ENCODE measurements at places on chromosomes 16 and 17.

DNA sequence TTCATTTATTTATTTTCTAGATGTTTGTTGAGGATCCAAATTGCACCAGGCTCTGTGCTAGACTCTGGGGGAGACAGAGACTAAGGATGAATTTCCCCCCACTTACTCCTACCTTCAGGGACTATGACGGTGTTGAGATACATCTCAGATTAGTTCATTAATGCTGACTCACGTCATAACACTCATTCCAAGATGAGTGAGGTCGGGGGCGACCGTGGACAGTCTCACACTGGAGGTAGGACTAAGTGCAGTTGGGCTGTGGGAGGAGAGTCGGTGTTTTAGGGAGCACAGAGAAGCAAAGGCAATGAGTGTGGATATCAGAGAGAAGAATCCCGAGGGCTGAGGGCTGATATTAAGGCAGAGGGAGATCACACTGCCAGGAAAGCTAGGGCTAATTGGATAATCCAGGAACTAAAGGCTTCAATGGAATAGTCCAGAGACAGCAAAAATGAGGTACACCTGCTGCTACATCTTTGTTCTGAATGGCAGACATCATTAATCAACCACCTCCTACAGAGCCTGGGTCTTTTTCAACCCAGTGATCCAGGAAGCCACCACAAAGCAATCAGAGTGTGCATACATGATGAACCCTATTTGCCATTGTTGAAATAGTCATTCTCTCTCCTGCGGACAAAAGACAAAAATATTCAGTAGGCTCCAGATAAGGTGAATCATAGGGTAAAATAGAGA, 38.6 kb upstream of the CACNG4 start:
- no peak for DNase-seq

DNA sequence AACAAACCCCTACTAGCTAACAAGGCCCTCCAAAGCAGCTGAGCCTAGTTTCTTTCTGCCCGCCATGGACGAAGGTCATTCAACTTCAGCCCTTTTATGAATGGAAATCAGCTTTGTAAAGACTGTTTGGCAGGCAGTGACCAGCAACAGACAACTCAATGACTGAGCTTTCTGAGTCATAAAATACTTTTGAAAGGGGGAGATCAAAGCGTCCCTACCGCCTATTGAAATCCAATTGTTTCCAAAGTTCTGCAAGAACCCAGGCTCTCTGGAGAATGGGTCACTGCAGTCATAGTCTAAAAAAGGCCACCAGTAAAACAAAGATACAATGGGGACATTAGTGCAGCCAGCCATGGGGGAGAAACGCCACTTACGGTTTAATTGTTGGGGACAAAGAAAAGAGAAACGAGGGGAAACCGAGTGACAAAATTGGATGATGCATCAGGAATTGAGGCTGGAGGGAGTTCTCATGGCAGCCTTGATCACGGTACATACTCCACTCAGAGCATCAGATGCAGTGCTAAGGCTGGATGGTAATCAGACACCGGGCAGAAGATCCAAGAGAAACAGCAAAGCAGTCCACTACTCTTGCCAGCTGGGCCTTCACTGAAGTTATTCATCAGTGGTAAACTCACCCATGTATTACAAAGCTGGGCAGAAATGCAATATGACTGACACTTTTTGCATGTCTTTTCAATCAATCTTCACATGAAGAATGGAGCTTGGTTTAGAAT, 9.8 kb downstream of the ADAMTS18 start:
- no peak for DNase-seq

GRCh38 chr16:66116163-66117002, 250.1 kb upstream of the CDH5 start:
- no peak for DNase-seq

- no peak for DNase-seq
These were observed 38.8 kb downstream of the NSRP1 start for GRCh38 chr17:30155389-30155788.

DNA sequence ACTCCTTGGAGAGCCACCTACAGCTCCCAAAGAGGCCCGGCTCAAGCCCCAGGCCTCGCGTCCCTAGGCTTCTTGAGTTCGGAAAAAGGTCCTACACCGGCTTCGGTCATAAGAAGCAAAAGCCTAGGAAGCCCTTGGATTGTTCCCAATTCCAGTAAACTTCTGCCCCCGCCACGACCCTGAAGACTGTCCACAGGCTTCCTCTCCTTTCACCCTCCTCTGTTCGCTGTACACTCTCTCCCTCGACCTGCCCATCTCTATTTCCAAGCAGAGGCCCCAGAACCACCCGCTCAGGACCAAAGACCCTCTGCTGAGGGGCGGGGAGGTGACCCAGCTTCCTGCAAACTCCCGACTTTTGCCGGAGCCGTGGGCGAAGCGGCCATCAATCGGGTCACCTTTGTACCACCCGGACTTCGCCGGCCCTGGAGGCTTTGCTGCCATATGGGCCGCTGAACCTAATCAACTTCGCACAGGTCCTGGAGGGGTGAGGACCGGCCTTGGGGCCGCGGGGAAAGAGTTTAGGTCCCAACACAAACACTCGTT, 2.7 kb downstream of the HOXB2 start:
- peak; percentile 65 for DNase-seq

DNA sequence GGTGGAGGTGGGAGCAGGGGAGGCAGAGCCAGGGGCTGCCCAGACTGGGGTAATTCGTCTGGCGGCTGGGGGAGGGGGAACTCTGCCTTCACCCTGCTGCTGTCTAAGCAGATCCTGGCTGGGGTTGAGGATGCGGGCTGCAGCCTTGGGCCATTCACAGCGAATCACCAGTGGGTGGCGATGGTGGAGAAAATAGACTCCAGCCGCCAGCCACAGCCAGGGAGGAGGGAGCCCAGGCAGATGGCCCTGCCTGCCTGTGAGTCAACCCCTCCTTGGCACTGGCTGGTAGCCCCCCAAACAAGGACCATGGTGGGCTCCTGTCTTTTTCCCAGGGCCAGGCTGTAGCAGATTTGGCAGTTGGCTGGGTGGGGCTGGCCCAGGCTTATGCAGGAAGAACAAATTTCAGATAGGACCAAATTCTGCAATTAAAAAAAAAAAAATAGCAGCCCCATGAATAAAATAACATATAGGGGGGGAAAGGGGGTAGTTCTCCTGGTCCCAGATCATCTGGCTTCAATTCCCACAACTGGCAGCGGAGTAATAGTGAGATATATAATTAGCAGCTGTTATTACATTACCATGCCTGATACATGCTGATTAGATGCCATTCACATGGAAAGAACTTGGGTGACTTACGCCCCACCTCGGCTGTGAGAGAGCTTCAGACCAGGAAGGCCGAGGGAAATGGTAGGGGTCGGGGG, 41.5 kb upstream of the CDH5 start:
- no peak for DNase-seq

DNA sequence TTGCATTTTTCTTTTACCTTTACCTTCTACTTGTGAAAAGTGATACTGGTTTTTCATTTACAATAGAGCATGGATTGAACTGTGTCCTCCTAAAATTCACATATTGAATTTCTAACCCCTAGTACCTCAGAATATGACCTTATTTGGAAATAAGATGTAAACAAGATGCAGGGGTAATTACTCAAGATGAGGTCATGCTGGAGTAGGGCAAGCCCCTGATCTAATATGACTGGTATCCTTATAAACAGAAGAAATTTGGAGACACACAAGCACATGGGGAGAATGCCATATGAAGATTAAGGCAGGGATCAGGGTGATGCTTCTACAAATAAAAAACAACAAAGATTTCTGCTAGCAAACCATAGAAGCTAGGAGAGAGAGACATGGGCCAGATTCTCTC, 12.2 kb downstream of the MYH13 start:
- DNase-seq = no peak

DNA sequence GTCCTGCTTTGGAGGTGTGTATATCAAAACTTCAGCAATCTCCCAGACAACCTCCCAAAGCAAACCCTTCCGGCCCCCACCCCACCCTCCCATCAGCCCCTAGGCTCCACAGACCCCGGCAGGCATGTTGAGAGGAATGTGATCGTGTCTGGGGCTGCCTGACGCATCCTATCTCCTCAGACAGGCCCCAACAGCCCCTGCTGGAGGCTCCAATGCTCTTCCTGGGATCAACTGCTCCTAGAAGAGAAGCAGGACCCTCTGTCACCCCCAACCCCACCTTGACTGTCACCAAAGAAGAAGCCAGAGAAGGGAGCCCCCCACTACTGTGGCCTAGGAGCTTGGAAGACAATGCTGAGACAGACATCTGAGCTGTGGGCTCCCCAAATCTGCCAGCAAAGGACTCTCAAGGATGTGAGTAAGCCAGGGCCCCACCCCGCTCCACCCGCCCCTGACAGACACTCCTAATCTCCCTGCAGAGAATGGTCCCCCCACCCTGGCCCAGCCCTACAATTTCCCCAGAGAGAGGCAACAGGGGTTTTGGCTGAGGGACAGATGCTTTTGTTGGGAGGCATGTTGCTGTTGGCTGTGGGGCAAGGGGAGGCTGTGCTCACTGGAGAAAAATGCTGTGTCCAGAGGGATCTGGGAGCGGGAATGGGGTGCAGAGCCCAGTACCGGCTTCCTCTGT, 1.6 kb upstream of the KRT14 start:
- DNase-seq = no peak

DNA sequence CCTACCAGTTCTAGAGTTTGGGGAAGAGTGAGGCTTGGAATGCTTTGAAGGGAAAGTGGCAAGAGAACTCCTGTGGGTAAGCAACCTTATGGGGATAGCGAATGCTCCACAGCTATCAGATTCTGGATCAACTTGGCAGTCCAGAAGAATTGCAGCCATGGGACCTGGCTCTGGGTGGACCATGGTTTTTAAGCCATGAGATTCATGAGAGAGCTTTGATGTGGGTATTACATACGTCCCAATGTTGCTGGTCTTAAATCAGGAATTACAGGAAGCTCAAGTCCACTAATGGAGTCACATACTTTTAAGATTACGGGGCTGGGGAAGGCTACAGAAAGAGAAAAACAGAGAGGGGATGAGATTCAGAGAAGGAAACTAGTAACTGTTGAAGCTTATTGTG, 142.5 kb upstream of the ELAC2 start:
- no peak for DNase-seq

DNA sequence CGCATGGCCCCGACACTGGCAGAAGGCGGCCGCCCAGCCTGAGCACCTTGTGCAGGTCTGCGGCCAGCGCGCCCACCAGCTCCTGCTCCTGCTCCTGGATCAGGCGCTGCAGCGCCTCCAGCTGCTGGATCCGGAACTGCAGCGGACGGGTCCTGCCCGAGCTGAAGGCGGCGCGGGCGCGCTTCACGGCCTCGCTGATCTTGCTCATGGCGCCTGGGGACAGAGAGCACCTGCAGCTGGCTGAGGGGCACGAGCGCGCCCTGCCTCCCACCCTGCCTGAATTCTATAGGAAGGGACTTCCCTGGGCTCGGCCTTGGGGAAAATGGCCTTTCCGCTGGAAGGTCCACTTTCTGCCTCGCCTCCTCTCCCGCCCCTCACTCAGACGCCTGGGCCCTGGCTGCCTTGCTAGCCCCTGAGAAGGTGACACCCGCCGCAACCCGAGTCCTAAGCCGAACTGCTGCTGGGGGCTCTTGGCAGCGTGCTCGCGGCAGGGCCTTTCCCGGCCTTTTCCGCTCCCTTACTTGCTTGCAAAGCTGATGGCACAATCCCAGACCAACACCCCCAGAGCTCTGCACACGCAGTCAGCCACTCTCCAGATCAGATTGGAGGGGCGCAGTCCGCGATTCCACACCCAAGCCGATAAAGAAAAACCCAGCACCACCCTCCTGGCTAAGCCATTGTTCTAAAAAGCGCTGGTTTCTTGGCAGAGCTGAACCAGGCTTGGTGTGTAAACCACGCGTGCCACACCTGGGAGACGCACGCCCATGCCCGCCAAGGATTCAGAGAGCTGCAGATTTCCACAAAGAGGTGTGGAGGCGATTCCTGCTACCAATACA, 3.0 kb downstream of the ALDH3A1 start:
- peak; percentile 90 for DNase-seq

DNA sequence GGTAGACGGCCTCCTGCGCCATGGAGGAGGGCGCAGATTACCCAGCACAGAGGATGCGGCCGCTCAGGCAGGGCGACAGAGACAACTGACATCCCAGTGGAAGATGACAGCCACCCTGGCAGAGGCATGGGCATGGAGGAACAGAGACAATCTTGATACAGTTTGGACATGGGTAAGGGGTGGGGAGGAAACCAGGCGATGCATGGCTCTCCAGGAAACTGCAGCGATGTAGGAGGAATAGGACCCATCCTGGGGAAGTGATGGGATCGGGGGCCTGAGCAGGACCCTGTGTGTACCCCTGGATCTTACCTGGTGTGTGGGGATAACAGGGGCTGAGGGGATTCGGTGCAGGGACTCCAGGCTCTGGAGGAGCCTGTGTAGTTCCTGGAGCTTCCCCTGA, 4.6 kb downstream of the OSBPL7 start:
- DNase-seq = peak; percentile 9

GRCh38 chr17:65193716-65194293, 56.6 kb downstream of the RGS9 start:
- no peak for DNase-seq

DNA sequence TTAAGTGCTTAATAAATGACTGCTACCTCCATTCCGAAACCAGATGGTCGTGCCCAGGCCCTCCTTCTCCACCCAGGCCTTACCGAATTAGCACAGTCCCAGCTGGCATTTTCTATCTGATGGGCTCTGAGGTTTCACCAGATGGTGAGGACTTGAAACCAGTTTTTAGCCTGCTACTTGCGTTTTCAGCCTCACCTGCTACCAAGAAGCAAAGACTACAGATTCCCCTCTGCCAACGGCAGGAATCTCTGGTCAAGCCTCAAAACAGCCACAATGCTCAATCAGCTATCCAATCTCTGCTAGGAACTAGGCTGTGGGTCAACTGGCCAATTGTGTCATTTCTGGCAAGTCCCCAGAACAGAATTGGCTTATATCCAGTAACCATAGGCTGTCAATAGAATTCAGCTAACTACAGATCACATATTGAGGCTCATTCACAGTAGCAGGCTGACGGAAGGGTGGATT, 11.7 kb downstream of the PECAM1 start:
- DNase-seq = no peak

GRCh38 chr17:65553009-65553645, 8.3 kb downstream of the AXIN2 start:
- DNase-seq = no peak

- DNase-seq = no peak
These were observed 21.2 kb upstream of the MTSS2 start for GRCh38 chr16:70706948-70707465.

- DNase-seq = no peak
These were observed 895 bp downstream of the SEPTIN1 start for GRCh38 chr16:30381291-30382041.

DNA sequence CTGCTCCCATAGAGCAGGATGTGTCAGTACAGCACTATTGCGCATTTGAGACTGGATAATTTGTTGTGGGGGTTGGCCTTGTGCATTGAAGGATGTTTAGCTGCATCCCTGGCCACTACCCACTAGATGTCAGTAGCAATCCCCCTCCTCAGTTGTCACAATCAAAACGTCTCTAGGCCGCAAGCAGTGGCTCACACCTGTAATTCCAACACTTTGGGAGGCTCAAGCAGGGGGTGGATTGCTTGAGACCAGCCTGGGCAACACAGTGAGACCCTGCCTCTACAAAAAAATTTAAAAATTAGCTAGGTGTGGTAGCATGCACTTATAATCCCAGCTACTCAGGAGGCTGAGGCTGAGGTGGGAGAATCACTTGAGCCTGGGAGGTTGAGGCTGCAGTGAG, 48.4 kb downstream of the CENPV start:
- no peak for DNase-seq

All from right forelimb (tissue), 1 donor.